M059J (cell line): ENCODE measurements at places on chromosomes 6 and 20. TPM values are rescaled to one million over a fixed set of nuclear protein-coding genes. Genes with fewer than 3 reads are reported as not detected.

DNA sequence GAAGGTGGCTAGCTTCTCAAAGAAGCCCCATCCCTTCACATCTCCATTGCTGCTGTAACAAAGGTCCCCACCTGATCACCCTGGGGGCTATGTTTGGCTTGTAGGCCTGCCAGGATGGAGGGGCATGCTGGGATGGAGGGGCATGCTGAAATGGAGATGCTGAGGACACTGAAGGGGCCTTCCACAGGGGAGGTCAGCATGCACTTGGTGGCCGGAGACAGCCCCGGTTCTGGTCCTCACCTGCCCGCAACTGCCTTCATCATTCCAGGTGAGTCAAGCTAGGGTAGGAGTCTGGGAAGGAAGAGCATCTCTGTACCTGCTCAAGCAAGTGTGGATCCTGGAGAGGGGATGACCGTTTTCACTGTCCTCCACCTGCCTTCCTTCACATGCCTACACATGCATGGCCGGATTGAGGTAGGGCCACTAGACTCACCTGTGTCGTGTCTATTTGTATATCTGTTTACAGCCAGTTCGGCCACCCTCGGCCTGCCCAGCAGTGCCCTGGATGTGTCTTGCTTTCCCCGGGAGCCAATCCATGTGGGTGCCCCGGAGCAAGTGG lies 6.0 kb downstream of the L3MBTL1 start:
- DNase-seq = no peak

The LPA gene
- not detected in 2 replicates for total RNA-seq

- DNase-seq = no peak
Observed at GRCh38 chr6:136506124-136506799, 44.0 kb downstream of the MAP7 start.

The DNMT3B gene
- total RNA-seq = 2.8 and 7.1 TPM in 2 replicates

- DNase-seq = no peak
Observed at GRCh38 chr6:131854803-131855202, 47.0 kb downstream of the ENPP1 start.

DNA sequence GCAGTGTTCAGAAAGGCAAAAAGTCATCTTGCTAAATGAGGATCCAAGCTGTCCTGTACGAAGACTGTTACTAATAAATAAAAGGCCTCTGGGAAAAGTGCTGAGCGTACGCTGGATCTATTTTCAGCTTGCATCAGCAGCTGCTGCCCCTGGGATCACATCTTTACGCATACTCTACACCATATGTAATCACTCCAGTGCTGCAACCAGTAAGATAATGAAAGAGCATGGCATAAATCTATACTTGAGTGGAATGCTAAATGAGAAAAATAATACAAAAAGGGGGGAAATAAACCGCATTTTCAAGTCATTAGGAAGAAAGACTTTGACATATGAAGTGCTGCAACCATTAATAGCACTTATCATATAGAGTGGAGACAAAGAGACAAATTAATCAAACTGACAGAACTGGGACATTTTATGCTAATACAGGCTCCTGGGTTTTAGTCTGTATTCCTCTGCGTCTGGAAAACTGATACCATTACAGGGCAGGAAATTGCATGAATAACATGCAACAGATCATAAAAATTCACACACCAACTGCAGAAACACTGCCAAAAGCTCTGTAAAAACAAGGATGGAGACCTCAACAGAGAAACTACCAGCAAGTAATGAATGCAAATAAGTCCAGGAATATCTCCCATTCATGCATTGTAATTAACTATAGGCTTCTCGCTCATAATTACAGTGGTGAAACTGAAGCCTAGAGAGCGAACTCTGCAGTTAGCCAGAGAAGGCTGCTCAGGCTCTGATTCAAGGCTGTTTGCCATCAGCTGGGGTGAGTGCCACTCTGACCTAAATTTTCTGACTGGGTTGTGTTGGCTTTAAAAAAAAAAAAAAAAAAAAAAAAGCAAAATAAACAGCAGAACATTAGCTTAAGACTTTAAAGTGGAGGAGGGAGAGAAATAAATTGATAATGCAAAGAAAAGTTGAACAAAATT lies 83.8 kb downstream of the GJA10 start:
- no peak for DNase-seq

GRCh38 chr6:36731622-36732310 lies 34.1 kb downstream of the RAB44 start:
- no peak for DNase-seq

DNA sequence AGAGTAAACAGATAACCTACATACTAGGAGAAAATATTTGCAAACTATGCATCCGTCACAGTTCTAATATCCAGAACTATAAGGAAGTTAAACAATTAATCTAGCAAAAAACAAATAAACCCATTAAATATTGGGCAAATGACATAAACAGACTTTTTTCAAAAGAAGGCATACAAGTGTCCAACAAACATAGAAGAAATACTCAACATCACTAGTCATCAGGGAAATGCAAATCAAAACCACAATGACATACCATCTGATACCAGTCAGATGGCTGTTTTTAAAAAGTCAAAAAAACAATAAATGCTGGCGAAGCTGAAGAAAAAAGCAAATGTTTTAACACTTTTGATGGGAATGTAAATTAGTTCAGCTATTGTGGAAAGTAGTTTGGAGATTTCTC lies 1117.7 kb upstream of the MAP3K7 start:
- peak; percentile 46 for DNase-seq

The TRIM40 gene
- not detected in 2 replicates for total RNA-seq

The TBX18 gene
- not detected in 2 replicates for total RNA-seq

GRCh38 chr6:49531774-49532569 lies 18.5 kb upstream of the C6orf141 start:
- peak; percentile 82 for DNase-seq

The SPATS1 gene
- total RNA-seq = not detected in 2 replicates

DNA sequence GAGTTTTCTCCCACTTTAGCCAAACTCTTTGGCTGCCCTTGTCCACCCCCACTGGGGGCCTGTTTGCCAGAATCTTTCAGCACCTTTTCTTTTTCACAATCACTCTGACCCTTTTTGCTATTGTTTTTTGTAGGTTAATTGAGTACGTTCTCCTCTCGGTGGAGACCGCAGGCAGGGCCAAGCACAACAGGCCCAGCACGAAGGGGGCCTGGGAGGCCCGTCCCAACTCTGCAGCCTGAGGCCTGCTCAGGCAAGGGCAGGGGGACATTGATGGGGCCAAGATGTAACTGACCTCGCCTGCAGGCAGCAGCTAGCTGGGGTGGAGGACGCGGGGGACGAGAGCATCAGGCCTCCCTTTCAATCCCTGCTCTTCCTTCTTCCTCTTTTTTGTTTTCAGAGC lies 47.7 kb downstream of the SLC2A10 start:
- no peak for DNase-seq

DNA sequence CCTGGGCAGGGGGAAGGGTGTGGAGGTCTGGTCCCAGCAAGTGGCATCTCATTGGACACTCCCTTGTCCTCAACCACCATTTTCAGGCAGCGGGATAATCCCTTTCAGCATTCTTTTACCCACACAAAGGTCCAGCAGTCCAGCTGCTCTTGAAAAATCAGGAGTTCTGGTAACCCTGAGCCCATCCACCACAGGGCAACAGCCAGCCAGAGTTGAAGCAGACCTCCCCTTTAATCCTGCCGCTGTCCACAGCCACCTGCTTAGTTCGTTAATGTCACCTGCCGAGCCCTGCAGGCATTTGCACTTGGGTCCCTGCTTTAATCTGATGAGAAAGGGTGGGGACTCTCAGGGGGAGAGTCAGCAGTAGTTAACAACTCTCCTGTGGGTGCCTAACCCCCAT lies 11.1 kb downstream of the TMEM74B start:
- DNase-seq = no peak

- DNase-seq = no peak
Observed at GRCh38 chr6:73484438-73484837, 22.9 kb downstream of the MTO1 start.

DNA sequence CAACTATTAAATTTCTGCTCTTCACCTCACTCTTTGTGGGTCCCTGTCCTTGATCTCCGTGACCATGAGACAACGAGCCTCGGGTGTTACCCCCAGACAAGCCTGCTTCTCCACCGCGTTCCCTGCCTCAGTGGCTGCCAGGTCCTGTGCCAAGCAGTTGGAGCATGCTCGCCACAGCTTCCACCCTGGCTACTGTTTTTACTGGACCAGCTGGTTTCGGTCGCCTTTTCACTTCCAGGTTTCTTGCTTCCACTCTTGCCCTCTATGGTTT lies 5.6 kb downstream of the TP53RK start:
- no peak for DNase-seq

DNA sequence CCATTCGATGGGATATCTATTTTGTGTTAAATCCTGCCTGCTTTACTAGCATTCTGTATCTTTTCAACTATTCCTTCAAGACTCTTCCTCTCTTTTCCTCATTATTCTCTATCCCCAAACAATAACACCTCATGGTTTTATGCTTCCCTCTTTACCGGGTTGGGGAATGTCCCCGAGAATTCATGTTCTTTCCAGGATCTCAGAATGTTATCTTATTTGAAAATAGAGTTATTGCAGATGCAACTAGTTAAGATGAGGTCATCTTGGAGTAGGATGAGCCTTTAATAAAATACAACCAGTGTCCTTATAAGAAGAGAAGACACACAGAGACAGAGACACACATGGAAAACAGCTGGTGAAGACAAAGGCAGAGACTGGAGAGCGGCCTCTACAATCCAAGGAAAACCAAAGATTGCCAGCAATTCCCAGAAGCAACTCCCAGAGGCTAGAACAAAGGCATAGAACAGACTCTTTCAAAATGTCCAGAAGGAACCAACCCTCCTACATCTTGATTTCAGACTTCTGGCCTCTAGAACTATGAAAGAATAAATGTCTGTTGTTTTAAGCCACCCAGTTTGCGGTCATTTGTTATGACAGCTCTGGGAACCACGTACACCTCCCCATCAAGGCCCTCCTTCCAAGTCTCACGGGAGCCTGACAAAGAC lies 126.8 kb upstream of the TNFAIP3 start:
- no peak for DNase-seq

The ZNF341 gene
- total RNA-seq = 1.7 and 2.6 TPM in 2 replicates
